ENCODE measurements at places on chromosomes 12 and 14.

DNA sequence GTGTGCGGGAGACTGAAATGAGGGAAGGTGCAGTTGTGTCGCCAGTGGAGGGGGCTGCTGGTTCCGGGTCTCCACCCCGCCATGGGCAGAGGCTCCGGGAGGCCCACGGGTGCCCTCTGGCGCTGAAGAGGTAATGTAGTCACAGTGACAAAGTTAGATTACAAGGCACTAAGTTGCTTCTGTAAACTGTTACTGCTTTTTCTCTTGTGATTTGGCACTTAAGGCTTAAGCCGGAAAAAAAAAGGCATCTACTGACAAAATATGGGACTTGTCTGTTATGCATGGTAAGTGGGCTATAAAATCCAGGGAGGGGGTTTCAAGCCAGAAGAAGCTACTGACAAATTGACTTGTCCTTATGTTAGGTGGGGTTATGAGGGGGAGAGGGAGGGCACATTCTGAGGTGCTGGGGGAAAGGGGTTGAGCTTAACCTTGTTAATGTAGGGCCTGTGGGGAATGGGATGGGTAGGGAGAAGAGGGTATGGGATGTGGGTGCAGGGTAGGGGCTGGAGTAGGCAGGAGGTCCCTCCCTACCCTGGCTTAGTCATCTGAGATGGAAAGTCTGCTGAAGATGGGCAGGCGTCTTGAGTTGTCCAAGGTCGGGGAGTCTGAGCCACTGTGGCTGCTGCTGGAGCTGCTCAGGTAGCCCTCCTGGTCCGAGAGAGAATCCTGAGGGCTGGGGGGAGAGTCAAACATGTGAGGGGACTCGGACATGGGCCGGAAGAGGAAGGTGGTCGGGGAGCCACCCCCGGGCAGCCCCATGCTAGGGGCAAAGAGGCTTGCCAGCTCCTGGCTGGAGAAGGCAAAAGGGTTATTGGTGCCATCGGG, 3.7 kb downstream of the ZFP36L1 start:
- DNase-seq, result no peak

DNA sequence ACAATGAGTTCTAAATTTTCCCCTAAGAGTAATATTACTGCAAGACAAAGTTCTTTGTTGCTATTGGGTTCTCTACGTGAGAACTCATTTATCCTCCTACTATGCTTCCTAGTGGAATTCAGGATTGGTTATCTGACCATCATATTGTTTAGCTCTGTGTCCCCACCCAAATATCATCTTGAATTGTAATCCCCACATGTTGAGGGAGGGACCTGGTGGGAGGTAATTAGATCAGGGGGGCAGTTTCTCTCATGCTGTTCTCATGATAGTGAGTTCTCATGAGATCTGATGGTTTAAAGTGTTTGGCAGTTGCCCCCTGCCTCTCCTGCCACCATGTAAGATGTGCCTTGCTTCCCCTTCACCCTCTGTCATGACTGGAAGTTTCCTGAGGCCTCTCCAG, 36.6 kb downstream of the GLIPR1L2 start:
- no peak for DNase-seq

GRCh38 chr12:132284071-132284826, 45.1 kb downstream of the GALNT9 start:
- DNase-seq, result peak; percentile 45

DNA sequence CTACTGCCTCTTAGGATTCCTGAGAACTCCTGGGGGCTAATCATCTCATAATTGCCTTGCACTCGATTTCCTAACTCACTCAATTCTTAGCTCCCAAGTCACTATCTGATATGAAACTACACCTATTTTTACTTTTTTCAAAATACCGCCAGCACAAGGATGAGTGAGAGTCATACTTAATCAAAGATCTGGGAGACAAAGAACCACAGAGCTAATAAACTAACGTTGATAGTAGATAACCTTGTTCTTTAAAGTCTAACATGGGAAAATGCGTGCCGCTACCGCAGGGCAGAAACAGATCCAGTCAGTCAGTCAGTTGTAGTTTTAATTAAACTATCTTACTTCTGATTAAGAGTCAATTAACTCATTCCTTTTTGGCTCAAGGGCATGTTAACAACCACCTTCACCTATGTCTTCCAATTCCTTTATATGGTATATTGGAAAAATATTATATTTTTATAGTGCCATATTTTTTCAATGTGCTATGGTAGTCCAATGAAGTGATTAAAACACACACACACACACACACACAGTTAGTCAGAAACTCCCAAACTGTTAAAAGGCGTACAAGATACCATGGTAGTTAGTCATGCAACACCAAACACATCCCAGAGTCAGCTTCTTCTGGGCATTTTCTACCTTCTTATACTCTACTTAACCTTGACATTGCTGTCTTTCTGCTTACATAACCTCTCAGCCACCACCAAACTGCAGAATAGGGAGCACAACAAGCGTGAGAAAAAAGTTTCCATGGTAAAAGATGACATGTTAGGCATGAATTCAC, 114.0 kb downstream of the KLHL28 start:
- DNase-seq, result no peak

GRCh38 chr12:26097046-26097878, 27.6 kb downstream of the BHLHE41 start:
- DNase-seq, result no peak

DNA sequence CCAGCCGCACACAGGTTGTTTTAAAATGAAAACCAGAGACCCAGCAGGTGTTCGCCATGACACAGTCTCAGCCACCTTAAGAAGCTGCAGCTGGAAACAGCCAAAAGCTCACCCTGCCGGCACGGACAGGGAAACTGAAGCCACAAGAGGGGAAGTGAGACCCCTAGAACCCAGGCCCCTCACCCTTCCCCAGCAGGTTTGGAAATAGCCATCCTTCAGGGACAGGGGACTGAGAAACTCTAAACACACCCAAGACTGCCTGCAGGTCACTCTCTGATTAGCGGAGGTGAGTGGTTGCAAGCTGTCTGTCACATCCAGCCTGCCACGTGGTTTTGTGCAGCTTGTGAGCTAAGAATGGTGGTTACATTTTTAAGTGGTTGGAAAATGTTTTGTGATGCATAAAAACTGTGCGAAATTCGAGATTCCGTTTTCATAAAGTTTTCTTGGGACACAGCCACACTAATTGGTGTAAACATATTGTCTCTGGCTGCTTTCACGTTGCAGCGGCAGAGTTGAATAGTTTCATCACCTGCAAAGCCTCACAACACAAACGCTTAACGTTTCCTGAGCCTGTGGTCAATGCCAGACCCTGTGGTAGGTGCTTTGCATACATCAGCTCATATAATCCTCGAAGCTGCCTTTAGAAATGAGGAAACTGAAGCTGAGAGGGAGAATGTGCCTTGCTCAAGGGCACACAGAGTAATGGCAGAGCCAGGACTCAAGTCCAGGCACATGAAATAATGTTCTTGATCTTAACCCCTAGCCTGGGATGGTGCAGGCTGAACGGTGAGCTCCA, 1.7 kb upstream of the SELPLG start:
- no peak for DNase-seq

GRCh38 chr12:121799842-121800693, 3.7 kb upstream of the SETD1B start:
- peak; percentile 97 for DNase-seq

- DNase-seq, result no peak
Measured at GRCh38 chr12:76711241-76711640, 52.7 kb upstream of the ZDHHC17 start.

GRCh38 chr12:124454735-124455134, 112.7 kb downstream of the NCOR2 start:
- no peak for DNase-seq

DNA sequence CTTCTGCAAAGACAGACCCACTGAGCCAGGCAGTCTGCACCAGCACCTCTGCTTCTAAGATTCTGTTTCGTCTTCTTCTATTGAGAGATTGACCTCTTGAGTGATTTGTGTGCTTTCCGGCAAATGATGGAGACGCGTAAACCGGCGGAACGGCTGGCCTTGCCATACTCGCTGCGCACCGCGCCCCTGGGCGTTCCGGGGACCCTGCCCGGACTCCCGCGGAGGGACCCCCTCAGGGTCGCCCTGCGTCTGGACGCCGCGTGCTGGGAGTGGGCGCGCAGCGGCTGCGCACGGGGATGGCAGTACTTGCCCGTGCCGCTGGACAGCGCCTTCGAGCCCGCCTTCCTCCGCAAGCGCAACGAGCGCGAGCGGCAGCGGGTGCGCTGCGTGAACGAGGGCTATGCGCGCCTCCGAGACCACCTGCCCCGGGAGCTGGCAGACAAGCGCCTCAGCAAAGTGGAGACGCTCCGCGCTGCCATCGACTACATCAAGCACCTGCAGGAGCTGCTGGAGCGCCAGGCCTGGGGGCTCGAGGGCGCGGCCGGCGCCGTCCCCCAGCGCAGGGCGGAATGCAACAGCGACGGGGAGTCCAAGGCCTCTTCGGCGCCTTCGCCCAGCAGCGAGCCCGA, 703 bp downstream of the ASCL4 start:
- DNase-seq, result no peak
